ENCODE measurements at places on chromosomes 16 and 17.

DNA sequence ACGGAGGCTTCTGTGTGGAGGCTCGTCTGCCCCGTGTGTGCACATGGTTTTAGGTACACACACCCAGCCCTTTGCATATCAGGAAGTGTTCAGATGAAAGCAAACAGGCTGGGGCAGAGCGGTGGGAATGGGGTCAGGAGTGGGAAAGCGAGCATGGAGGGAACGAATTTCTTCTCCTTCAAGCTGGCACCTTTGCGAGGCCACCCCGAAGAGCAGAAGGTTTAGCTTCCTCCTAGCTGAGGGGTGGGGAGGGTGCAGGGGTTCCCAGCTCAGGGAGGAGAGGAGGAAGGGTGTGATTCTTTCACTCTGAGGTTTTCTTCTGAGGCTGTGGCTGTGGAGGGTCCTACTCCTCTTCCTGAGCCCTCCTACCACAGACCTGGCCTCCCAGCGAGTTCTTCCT is 83.6 kb downstream of the ABR start:
- DNase-seq = no peak

DNA sequence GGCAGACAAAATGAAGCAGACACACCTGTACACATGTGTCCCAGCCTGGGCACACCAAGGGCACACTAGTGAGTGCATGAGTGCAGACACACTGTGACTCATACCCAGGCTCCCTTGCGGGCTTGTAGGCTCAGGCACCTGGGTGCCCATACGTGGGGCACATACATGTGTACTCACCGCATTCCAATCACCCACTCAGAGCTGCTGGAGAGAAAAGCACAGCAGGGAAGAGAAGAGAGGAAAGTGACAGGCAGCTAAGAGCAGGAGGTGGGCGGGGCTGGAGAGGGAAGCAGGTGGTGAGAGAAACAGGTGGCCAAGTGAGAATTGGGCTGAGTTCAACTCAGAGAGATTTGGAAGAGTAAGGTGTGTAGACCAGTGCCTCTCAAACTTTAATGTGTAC is 54.0 kb downstream of the TMEM132E start:
- peak; percentile 46 for DNase-seq

DNA sequence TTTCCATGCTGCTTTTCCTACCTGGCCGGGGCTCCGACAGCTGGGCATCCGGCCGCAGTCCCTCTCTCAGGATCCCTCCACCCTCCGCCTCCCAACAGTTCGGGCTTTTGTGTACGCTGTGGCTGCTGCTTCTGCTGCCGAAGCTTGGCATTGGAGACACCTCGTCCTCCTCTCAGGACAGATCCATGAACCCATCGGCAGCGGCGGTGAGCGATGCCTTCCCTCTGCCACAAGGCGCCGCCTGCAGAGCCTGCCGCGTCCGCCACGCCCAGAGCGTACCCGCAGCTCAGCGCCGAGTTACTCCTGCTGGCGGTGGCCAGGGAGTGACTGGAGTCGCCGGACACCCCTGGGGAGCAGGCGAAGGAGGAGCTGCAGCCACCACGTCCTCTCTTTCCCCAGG is 2032.8 kb downstream of the TP53TG3F start:
- peak; percentile 26 for DNase-seq

GRCh38 chr16:74577882-74578366 is 29.0 kb downstream of the GLG1 start:
- DNase-seq = no peak

DNA sequence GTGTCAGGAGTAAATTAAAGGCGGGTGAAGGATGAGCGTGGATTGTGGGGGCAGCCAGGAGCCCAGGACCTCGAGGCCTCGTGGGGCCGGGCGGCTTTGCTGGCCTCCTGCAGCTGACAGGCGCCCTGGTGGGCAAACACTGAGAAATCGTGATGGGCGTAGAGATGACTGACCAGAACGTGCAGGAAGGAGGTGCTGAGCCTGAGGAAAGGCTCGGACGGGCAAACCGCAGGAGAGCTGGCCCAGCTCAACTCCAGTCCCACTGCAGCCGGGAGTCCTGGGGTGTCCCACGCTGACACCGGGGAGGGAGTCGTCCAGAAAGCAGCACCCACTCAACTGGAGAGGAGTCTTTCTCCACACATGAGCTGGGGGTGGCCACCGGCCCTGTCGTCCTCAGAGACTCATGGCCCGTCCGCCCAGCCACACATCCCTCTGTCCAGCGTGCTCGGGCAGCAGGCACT is 36.9 kb downstream of the METRNL start:
- DNase-seq = no peak

DNA sequence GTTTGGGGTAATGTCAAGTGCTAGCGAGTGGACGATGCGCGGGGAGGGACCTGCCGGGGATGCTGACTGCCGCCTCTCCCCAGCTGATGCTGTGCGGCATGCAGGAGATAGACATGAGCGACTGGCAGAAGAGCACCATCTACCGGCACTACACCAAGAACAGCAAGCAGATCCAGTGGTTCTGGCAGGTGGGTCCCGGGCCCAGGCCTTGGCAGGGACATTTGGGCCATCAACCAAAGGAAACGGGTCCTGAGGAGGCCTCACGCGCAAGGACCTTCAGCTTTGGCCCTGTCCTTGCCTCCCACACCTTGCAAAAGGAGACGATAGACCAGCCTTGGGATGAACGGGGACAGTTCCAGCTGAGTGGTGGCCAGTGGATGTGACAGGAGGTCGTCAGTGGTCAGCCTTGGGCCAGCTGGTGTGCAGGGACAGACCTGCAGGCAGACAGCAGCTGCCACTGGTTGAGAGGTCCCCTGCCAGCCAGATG is 13.6 kb upstream of the CLEC18A start:
- DNase-seq = peak; percentile 55

- peak; percentile 41 for DNase-seq
Measured at GRCh38 chr17:31378638-31379037, 12.8 kb upstream of the RAB11FIP4 start.

DNA sequence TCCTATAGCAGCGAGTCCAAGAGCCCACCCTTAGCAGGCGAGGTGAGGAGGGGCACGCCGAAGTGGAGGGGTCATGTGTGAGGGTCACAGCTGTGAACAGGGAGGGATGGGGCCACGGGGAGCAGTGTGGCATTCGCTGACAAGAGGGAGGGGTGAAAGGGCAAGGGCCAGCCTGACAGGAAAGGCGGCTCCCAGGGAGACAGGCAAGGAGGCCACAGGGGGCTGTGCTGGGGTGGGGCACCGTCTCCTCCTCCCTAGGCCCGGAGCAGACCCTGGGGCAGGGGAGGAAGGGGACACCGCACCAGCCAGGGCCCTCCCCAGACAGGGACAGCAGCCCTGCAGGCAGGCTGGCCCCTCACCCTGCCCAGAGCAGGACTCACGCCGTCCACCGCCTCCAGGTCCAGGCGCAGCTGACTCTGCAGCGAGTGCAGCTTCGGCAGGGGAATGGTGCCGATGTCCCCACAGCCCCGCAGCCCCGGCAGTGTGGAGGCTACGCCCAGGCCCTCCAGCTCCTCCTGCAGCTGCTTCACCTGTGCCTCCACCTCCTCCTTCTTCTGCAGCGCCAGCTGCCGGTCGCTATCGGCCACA is 15.1 kb downstream of the GNPTG start:
- no peak for DNase-seq

GRCh38 chr16:35221482-35222185 is 1762.2 kb downstream of the TP53TG3F start:
- DNase-seq = no peak

GRCh38 chr17:60157487-60158040 is 7.8 kb downstream of the CA4 start:
- no peak for DNase-seq

DNA sequence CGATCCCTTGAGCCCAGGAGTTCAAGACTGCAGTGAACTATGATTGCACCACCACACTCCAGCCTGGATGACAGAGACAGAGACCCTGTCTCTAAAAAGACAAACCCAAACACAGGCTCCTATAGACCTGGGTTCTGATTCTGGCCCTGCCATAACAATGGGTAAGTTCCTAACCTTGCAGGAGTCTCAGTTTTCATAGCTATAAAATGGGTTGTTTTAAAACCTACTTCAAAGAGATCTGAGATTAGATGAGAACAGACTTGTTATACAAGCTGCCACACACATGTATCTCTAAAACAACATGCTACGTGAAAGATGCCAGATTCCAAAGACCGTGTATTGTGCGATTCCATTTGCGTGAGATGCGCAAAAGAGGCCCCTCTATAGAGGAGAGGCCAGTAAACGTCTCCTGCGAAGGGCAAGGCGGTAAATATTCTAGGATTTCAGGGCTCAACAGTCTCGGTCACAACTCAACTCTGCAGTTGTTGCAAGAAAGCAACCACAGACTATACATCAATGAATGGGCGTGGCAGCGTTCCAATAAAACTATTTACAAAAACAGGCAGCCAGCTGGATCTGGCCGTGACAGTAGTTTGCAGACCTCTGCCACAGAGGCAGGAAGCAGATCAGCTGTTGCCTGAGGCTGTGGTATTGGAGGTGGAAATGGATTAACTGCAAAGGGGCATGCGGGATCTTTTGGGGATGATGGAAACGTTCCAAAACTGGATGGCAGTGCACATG is 5.9 kb downstream of the CORO7 start:
- DNase-seq = no peak

GRCh38 chr17:40092581-40092980 is 7.8 kb downstream of the NR1D1 start:
- no peak for DNase-seq

DNA sequence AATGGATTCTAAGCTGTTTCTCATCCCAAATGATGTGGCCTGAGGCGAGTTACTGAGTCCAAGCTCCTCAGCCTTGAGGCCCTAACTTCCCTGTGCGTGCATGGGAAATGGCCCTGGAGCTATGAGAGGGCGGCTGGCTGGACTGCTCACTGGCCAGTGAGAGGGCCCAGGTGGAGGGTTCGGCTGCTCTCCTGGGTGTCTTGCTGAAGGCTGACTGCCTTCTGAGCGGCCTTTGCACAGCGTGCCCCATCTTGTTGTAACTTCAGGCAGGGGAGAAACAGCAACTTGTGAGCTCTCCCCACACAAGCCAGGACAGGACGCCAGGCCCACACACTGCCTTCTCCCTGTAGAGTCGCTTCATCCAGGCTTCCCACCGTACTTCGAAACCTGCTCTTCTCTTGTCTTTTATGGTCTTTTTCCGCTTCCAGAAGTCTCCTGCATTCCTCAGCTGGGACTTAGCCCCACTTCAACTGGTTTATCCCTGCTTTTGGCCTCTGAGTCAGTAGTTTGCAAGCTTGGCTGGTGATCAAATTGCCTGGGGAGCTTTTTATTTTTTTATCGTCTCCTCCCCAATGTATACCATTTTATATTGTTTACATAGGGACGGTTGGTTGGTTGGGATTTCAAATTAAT is 13.3 kb downstream of the CDH3 start:
- DNase-seq = peak; percentile 29

DNA sequence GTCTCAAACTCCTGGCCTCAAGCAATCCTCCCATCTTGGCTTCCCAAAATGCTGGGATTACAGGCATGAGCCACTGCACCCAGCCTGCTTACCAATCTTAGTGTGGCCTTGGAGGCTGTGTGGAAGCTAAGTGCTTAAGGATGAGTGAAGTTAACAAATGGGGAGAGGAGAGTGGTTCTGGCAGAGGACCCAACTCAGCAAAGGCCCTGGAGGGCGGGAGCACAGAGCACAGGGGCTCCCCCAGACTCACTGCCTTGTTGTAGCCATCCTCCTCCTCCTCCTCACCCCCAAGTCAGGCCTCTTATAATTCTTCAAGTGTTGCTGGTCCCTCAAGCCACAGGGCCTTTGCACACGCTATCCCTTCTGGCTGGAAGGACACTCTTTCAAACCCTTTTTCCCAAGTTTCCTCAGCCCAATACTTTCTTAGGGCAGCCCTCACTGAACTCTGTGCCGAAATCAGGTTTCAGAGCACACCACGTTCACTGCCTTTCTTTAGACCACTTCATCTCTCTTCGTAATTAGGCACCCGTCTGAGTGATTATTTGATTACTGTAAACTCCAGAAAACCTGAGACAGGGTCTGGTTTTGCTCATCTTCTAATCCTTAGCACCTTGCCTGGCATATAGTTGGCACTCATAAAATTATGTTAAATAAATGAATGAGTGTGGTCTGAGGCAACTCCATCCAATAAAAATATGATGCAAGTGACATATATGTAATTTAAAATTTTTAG is 23.4 kb downstream of the NGFR start:
- DNase-seq = no peak

DNA sequence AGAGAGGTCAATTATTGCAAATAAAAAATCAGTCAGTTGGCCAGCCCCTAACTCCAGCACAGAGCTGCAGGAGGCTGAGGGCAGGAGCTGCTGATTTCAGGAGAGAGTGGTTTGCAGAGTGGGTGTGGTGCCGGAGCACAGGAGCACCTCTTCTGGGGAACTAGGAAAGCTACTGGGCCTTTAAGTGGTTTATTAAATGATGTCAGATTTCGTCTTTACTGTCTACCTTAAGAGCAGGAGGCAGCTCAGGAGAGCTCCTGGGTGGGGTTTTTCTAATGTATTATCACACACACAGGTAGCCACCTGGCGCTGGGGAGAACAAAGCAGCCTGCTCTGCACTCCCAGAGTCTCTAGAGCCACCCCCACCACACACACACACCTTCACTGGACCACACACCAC is 11.5 kb upstream of the HAS3 start:
- DNase-seq = no peak

GRCh38 chr16:16027728-16028310 is 78.4 kb downstream of the ABCC1 start:
- DNase-seq = peak; percentile 56

DNA sequence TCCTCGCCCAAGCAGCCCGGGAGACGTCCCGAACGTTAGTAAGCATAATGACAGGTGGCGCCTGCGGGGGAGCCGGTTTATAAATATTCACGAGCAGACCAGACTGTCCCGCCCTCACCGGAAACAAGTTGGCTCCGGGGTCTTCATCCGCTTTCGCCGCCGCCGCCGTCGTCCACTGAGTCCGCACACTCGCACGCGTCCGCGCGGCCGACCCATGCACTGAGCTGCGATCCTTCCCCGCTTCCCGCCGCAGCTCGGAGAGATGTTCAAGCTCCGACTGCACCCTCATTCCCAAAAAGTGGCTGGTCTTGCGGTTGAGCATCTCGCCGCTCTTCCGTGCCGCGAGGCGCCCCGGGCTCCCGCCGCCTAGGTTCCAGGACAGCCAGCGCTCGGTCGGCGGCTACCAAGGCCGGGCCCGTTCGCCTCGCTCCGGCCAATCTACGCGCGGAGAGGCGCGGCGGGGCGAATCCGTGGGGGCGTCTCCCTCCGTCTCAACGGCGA is 385 bp downstream of the CFAP119 start:
- peak; percentile 60 for DNase-seq

- DNase-seq = no peak
Measured at GRCh38 chr17:55067697-55068439, 99.3 kb downstream of the STXBP4 start.

- no peak for DNase-seq
Measured at GRCh38 chr16:56591377-56592060, 2.2 kb downstream of the MT3 start.

- no peak for DNase-seq
Measured at GRCh38 chr16:48617711-48618148, 7.8 kb upstream of the N4BP1 start.
